Stimulated activated CD4-positive, alpha-beta T cell treated with anti-CD3 and anti-CD28 coated beads, Interleukin-12 subunit alpha, Interleukin-12 subunit beta, amount 100 ng/mL, for 24 hours (primary cell): ENCODE measurements at places on chromosomes 1 and 21.

- DNase-seq = peak; percentile 58
Observed at GRCh38 chr1:150281758-150282557, at the start of gene CIART. Gene CIART (plus strand): TSS chr1:150282554. CDS start chr1:150283268, 714 bp downstream.

DNA sequence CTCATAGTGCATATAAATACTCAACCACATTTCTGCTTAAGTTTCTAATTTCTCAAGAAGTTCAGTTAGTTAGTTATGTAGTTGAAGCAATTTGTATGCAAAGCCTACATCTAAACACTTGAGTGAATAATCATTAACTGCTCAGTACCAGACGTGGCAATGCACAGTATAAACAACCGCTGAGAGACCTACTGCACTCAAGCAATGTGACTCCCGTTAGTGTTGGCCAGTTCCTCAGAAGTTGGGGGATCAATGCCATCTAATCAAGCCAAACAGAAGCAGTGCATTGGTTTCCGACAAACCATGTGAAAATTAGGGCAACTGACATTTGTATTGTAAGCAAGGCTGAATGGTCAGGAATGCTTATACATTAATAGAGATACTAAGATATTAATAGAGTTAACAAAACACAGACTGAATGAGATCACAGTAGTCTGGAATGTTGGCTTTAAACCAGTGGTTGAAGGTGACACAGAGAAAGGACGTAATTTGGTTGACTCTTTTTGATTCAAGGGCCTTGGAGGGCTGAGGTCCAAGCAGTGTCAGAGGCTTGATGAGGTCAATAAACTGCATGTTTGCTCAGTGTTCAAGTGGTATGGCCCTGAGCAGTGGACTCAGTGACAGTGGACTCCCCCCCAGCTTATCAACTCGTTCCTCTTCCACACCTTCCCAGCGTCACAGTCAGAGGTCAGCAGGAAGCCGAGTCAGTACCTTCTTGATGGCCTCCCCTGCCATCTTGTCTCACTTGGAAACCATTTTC is 255.5 kb downstream of the CTH start:
- no peak for DNase-seq

- no peak for DNase-seq
Observed at GRCh38 chr1:66350001-66350547, 183.9 kb upstream of the SGIP1 start.

DNA sequence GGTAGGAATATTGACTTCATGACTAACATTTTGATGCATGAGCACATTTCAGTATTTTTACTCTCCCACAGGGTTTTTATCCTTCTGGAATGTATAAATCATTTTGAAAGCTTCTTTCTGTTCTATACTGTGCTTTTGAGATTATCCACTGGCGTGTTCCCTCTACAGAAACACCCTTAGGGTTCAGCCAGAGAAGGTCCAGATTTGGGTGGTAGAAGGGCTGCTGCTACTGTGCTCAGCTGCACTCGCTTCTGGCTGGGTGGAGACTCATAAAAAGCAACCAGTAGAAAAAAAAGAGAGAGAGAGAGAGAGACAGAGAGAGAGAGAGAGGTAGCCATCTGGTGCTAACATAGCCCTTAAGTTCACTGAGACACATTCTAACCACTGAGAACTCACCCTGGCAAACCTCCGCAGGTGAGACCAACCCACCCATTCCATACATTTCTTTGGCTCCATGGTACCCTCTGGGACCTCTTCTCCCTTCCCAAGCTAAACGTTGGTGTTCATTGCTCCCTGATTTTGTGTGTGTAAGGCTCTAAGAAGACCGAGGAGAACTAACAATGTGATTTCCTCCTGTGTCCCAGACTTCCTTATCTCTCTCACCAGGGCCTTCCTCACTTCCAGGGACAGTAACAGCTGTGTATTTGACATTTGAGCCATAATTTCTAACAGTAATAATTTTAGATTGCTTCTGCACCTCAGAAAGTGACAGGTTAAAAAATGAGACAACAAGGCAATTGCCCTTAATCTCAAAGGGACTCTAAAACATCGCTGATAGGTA is 7.2 kb downstream of the APCS start:
- no peak for DNase-seq

GRCh38 chr1:222061711-222062359 is 319.9 kb upstream of the DUSP10 start:
- no peak for DNase-seq

GRCh38 chr1:41462680-41463004 is 21.8 kb downstream of the EDN2 start:
- DNase-seq = no peak

DNA sequence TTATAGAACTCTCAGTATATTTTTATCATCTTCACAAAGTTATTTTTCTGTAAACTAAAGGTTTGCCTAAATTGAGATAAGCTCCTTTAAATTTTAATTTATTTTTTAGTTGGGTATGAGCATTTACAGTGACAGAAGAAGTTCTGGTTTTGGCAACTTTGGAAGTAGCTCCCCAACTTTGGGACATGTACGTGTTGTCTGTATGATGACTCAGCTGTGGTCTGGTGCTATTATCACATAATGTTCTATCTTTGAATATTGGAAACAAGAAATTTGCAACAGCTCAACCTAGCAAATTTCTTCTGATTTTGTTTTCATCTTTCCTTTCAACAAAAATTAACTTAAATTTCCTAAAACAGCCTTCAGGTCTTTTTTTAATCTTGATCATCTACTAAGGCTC is 46.6 kb upstream of the C1orf105 start:
- no peak for DNase-seq

DNA sequence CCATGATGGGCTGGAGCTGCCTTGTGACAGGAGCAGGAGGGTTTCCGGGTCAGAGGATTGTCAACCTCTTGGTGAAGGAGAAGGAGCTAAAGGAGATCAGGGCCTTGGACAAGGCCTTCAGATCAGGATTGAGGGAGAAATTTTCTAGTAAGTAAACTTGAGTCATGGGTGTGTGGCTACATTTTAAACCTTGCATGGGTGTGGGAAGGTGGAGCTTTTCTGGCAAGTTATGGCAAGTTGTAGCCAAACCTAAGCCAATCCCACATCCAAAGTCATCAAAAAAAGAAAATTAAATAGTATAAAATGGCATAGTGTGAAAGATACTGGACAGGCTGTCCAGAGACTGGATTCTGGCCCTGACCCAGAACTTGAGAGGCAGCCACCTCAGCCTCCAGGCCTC is 39.8 kb upstream of the HSD3B1 start:
- no peak for DNase-seq

DNA sequence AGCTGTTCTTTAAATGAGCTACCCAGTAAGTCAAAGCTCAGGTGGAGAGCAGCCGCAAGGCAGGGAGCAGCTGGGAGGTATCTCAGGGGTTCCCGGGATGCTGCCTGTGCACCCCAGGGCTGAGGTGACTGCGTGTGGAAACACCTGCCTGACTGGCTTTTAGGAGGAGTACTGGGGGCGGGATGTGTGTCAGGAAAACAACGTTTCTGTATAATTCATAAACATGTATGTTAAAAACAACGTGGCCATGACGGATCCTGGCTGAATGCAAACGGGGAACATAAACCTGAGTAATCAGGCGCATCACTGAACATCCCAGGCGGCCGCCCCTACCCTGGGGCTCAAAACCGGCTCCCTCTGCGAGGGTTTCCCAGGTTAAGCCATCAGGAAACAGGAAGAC is 1.5 kb downstream of the C1orf159 start:
- DNase-seq = no peak

GRCh38 chr1:234553240-234554188 is 56.5 kb downstream of the IRF2BP2 start:
- no peak for DNase-seq

- DNase-seq = no peak
Observed at GRCh38 chr21:45943630-45944540, 37.7 kb upstream of the COL6A1 start.

DNA sequence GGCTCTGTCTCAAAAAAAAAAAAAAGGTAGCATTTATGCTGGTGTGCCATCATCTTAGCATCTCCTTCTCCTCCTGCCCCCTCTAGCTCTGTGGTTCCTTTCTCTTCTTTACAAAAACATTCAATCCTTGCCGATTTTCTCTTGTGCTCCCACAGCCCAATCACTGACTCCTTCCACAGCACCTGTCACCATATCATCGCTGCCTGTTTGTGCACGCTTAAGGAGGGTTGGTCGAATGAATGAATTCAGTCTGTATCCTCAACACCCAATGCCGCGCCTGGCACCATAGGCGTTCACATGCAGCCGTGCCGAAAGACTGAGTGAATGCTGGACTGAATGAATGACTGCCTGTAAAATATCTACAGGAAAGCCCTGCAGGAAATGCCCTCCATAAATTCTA is 7.9 kb downstream of the RNU5D-1 start:
- DNase-seq = no peak

GRCh38 chr21:26391166-26391565 is 181.9 kb downstream of the CYYR1 start:
- no peak for DNase-seq

- no peak for DNase-seq
Observed at GRCh38 chr1:23497777-23498439, 13.9 kb upstream of the ASAP3 start.

- DNase-seq = no peak
Observed at GRCh38 chr1:2913091-2913490, 108.2 kb upstream of the ACTRT2 start.

- DNase-seq = no peak
Observed at GRCh38 chr1:214583824-214584554, 19.0 kb upstream of the CENPF start.

DNA sequence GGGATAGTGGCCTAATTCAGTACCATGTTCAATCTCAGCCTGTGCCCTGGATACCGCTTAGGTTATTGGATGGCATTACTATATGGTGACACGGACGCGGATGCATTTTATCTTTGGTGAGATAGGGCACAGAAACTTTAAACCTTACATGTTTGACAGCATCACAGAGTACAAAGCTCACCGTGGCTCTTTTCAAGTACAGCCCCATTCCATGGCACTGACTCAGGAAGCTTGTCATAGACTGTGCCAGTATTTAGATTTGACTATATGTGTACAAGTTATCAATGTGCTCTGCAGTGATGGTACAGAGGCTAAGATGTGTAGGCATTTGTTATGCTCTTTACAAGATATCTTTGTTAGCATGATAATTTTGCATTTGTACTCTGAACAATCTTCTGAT is 169.0 kb downstream of the RYR2 start:
- no peak for DNase-seq

- DNase-seq = no peak
Observed at GRCh38 chr1:224498574-224499170, 64.1 kb upstream of the WDR26 start.

- peak; percentile 5 for DNase-seq
Observed at GRCh38 chr1:47755101-47755990, 241.8 kb downstream of the TRABD2B start.

DNA sequence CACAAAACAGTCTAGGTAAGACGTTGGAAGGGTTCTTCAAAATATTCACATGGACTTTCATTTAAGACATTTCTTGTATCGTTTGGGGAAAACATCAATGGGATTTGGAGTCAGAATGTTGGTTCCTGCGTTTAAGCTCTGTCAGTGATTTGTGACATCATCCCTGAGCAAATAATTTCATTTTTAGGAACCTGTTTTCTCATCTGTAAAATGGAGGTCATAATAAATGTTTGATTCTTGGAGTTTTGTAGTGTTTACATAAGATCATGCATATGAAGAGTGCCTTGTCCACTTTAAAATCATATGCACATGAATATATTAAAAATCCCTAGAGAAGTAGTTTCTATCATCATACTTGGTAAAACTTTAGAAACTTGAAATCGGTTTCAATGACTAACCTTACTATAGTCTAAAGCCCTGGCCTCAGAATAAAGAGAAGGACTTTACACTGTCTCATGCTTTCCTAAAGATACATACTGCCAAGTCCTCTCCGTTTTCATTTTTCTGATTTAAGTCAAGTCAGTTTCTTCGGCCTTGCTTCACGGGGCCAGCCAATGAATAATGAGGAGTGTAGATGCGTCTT is 178.4 kb downstream of the ADSS2 start:
- DNase-seq = no peak

DNA sequence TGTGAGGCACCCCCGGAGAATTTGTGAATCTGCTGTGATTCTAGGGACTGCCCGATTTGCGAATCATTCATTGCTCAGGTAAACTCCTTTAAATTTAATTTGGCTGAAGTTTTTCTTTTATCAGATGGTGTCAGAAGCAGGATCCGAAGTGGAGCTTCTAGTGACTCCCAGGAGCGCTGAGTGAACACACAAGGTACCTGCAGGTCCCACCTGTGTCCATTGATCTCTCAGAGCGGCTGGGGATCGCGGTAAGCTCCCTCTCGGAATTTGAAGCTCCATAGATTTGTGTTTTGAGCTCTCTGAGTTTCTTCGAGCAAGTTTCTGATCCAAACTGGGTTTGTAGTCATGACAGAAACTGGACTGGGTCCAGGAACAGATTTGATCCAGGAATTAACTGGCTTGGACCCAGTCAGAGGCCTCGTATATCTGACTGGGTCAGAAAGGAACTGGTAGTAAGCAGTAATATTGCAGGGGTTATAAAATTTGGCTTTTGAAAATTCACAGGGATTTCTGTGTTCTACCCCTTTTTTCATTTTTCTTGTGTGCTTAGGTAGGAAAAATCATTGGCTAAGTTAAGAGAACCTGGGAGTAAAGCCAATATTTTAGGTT is 56.2 kb upstream of the EDEM3 start:
- DNase-seq = no peak

GRCh38 chr1:15707239-15707925 is 23.3 kb downstream of the PLEKHM2 start:
- no peak for DNase-seq

DNA sequence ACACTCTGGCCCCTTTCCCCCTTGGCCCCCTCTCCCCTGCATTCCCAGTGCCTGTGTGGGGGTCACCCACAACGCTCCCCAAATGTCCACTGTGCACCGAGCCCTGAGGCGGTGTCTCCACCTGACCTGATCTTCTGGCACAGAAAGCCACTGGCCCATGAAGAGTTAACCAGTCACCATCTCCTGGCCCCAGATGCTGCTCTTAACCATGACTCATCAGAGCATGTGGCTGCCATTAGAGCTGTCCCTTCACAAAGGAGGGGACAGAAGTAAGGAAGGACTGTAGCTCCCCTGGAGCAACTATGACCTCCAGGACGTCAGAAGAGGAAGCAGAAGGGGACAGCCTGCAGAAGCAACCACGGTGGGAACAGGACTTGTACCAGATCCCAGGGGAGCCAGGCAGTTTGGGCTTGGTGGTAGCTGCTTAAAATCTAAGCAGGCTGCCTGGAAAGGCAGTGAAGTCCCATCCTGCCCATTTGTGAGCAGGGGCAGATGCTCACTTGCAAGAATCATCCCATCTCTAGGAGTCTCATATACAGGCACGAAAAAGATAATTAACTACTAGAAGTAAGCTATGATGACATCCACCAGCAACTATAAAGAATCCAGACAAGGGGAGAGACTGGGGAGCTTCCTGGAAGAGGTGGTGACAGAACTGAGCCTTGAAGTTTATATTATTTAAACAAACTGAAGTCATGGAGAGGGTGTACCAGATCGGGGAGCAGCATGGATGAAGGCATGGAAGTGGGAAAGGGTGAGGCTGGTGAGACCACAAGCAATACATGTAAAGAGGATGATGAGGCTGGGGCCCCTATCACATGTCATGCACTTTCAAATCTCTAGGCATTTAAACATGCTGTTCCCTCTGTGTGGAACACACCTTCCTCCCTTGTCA is 1.1 kb upstream of the TTC39A start:
- DNase-seq = no peak

GRCh38 chr1:19443326-19443725 is 42.0 kb downstream of the CAPZB start:
- no peak for DNase-seq

GRCh38 chr1:189751311-189751710 is 726.4 kb downstream of the BRINP3 start:
- no peak for DNase-seq
